Motor neuron (in vitro differentiated cells): ENCODE measurements at places on chromosomes 5 and 9. TPM values are rescaled to one million over a fixed set of nuclear protein-coding genes. Genes with fewer than 3 reads are reported as not detected.

The PTGES gene
- 1.6 and 2.4 TPM in 2 replicates for total RNA-seq

The SV2C gene
- 11.9 and 13.2 TPM in 2 replicates for total RNA-seq

The SLC22A4 gene
- 1.9 and 2.6 TPM in 2 replicates for total RNA-seq

The SQSTM1 gene
- 174 and 185 TPM in 2 replicates for total RNA-seq

The PCDHA13 gene
- 2.3 and 4.6 TPM in 2 replicates for total RNA-seq

The KCNMB1 gene
- 0.45 and 0.59 TPM in 2 replicates for total RNA-seq

The CDX1 gene
- 0.14 TPM in 1 of 2 replicates, not detected in the other for total RNA-seq

The MYOZ3 gene
- total RNA-seq = 2.2 and 4.7 TPM in 2 replicates

The LURAP1L gene
- total RNA-seq = 10.7 and 11.9 TPM in 2 replicates

The GABRP gene
- total RNA-seq = 0.19 TPM in 1 of 2 replicates, not detected in the other

The PCDHB6 gene
- total RNA-seq = 2.6 TPM in 2 replicates

The SLC6A3 gene
- total RNA-seq = 0.05 and 0.06 TPM in 2 replicates

The TNIP1 gene
- total RNA-seq = 16.6 and 16.7 TPM in 2 replicates

The TRMO gene
- total RNA-seq = 17.4 and 20.6 TPM in 2 replicates

The C9 gene
- not detected in 2 replicates for total RNA-seq

The PDE6A gene
- total RNA-seq = 0.17 and 0.18 TPM in 2 replicates

The IL4 gene
- not detected in 2 replicates for total RNA-seq

The LECT2 gene
- 0.31 TPM in 1 of 2 replicates, not detected in the other for total RNA-seq

The INIP gene
- total RNA-seq = 16.2 and 17.4 TPM in 2 replicates

The CAMSAP1 gene
- 69.5 and 71.6 TPM in 2 replicates for total RNA-seq

The NRARP gene
- 1.00 and 1.1 TPM in 2 replicates for total RNA-seq

The PRR16 gene
- total RNA-seq = not detected in 2 replicates

The PHYKPL gene
- 11.3 and 12.9 TPM in 2 replicates for total RNA-seq

The CTNND2 gene
- total RNA-seq = 2.1 and 3.0 TPM in 2 replicates

The SMARCA2 gene
- total RNA-seq = 135 and 177 TPM in 2 replicates

The DMRT2 gene
- total RNA-seq = 0.45 and 0.78 TPM in 2 replicates

The FOXE1 gene
- total RNA-seq = 0.47 and 0.58 TPM in 2 replicates

The ADAMTS16 gene
- total RNA-seq = 0.22 and 0.25 TPM in 2 replicates

The N4BP3 gene
- total RNA-seq = 7.2 and 7.7 TPM in 2 replicates

The PTPDC1 gene
- 8.0 and 9.7 TPM in 2 replicates for total RNA-seq

The MARCOL gene
- total RNA-seq = 0.27 and 0.31 TPM in 2 replicates
